ENCODE measurements at places on chromosomes 7 and 10.

DNA sequence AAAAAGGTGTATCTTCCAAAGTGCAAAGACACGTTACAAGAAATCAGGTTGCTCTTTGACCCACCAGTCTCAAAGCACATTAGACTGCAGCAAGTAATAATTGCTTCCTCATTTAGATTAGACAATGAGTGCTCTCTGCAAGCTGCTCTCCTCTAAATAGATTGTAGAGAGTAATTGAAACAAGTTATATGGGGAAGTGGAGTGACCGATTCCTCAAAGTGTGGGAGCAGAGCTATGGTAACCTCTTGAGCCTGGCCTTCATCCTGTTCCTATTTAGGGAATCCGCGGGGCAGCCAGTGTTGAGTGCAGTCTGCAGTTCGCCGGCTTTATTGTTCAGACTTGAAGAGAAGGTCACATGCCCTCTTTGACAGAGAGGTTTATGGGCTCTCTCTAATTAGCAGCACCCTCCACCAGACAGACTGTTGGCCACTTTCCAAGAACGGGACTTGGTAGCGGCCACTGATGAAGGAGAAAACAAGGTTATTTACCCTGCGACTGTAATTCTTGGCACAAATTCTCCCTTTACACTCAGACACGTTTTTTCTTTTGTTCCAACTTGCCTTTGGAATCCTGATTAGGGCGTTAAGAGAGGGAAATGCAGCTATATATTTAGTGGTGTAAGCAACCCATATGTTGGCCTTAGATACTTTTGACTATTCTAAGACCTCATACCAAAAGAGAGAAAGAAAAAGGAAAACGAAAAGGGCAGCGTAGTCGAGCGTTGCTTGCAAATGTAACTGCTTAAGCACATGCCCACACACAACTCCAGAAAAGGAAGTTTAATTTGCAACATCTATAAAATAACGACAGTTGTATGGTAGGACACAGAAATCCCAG is 107.5 kb downstream of the REEP3 start:
- DNase-seq: peak; percentile 38

DNA sequence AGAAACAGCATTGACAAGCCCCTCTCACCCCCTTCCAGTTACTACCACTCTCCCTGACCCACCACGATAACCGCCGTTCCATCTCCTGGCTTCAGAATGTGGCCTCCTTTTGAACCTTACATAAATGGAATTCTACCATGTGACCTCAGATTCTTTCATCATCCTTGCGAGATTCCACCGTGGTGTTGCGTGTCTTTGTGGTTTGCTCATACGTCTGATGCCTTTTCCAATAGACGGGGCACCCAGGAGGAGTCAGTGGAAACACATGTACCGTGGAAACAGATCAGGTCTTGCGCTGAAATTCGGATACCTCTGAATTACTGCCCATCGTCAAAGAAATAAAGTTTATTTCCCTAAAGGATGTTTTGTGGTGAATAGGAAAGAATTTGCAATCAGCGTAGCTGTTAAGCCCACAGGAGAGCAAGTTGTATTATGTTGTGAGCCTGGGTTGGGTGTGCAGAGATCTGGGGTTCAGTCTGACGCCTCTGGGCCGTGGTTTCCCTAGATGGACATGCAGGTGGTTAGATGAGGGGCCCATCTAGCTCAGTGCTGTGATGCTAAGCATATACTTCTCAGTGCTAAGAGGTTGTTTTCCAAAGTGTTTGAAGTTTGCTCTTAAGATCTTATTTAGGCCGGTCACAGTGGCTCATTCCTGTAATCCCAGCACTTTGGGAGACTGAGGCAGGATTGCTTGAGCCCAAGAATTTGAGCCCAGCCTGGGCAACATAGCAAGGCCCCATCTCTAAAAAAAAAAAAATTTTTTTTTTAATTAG is 29.1 kb downstream of the GTF2IRD1 start:
- DNase-seq: peak; percentile 96

- peak; percentile 95 for DNase-seq
These were observed 69.4 kb upstream of the HECTD2 start for GRCh38 chr10:91340613-91341362.

- no peak for DNase-seq
These were observed 1.6 kb upstream of the IDI1 start for GRCh38 chr10:1050554-1050953.

GRCh38 chr7:130021105-130021834 is 29.9 kb downstream of the ZC3HC1 start:
- DNase-seq: no peak

DNA sequence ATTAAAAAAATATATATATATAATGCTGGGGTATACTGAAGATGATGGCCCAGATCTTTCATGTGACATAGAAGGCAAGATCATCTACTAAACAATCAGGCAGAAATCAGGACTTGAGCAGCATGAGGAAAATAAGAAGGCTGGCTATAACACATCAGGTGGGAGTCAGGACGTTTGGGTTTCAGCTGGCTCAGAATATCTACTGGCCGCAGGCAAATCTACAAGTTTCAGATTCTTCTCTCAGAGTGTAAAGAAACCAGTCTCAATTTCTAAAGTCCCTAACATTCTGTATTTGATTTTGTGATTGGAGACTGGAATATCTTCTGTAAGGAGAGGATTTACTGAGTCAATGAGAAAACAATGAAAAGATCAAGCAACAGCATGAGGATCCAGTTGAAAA is 37.7 kb upstream of the FAM3C start:
- no peak for DNase-seq

DNA sequence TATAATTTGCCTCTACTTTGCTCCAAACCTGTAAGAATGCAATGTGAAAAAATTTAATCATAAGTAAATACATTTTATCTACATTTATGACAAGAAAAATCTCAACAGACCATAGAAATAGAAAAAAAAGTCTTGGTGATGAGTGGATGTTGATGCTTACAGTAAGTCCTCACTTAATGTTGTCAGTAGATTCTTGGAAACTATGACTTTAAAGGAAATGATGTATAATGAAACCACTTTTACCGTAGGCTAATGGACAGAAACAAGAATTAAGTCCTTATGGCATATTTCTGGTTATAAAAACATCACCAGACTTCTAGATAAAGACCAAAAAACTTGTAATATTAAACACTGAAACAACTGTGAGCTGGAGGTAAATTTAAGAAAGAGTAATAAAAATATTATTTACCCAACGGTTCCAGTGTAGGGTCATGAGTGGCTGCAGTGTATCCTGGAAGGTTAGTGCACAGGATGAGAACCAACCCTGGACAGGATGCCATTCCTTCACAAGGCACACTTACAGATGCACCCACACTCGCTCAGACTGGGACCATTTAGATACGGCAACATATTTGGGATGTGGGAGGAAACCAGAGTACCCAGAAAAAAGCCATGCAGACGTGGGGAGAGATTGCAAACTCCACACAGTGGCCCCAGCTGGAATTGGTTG is 76.3 kb downstream of the GLCCI1 start:
- DNase-seq: no peak

DNA sequence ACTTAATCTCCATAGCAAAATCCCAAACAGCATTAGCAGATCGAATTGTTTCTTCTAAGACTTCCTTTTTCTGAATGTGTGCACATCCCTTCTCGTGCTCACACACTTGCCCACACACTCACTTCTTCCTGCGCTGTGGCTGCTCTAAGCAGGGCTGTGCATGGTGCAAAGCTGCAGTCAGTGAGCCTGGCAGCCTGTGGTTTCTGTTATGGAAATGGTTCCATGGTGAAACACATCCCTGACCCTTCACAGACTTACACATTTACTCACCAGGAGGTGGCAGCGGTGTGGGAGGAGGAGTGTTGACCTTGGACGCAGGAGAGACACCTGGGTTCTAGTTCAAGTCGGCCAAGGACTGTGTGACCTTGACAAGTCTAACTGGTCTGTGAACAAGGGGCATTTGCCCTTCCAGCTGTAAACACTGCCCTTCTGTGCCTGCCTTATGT is 24.9 kb downstream of the MTURN start:
- DNase-seq: peak; percentile 40

DNA sequence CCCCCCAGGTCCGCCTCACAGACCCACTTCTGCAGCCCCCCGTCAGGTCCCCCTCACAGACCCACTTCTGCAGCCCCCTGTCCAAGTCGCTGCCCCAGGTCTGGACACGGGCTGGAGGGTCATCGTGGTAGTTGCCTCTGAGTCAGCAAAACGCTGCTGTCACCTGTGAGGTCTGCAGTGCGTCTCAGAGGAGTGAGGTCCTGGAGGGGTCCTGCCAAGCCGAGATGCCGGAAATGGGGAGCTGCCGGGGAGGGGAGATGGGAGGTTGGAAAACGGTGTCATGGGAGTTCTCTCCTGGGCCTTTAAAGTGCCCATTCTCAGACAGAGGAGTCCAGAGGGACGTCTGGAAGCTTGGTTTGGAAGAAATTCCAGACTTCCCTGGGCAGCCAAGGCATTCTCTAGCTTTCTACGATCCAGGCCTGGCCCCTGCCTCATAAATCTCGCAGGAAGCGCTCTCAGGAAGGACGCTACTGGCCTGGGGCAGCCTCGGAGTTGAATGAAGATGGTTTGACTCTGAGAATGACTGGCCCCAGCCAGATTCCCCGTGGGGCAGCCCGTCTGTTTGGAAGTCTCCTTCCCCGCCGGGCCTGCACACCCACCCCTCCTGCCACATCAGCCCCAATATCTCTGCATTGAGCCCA is 38.7 kb downstream of the CALML3 start:
- DNase-seq: peak; percentile 35

DNA sequence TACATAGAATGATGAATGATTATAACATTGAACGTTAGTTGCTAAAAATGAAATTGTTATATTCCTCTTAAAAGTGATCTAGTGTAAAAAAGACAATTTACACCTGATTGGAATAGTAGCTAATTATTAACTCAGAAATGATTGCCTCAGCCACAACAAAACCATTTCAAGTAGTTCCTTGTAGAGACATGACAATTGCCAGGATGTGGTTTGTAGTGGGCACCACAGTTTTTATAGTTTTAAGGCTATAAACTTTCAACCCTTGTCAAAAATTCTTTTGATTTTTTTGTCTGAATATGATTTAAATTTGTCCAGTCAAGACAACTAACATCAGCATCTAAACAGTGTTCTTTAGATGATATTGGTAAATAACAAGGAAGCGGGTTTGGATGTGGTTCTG is 145.2 kb downstream of the SUGCT start:
- DNase-seq: no peak

- DNase-seq: peak; percentile 80
These were observed 442 bp upstream of the LZTS2 start for GRCh38 chr10:100998991-100999741.

DNA sequence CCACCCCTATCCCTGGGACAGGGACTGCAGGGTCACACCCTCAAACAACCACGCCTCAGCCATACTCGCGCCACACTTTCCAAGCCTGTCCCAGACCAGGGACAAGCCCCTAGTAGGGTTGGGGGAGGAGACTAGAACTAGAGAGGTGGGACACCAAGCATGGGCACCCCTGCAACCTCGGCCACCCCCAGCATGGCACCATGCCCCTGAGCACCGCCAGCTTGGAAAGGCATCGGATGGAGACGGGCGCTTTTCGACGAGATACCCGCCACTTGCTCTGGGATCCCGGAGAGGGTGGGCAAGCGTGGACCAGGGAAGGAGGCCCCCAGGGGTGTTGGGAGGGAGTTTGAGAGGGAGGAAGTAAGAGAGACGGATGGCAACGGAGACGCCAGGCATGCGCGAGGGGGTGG is 13.1 kb upstream of the KMT2E start:
- DNase-seq: no peak

DNA sequence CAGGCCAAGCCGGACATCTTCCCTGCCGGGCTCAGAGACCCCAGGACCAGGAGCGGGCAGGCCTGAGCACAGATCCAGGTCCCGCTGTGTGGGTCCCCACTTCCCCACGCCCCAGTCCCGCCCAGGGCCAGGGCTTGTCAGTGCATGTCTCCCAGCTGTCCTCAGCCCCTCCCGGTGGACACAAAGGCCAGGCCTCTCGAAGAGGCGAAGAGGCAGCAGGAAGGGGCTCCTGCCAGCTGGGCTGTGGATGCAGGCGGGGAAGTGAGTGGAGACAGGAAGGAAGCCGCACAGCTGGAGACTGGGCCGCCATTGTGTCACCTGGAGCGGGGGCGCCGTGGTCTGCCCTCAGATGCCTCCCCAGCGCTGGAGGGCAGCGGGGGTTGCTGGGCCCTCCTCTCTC is 4.8 kb downstream of the GRIFIN start:
- no peak for DNase-seq

- peak; percentile 96 for DNase-seq
These were observed 1272.8 kb downstream of the TYW1 start for GRCh38 chr7:68269405-68269804.

- DNase-seq: no peak
These were observed 164.2 kb upstream of the DPP6 start for GRCh38 chr7:153887749-153888569.

- no peak for DNase-seq
These were observed 9.8 kb downstream of the ARHGAP12 start for GRCh38 chr10:31918671-31919409.

DNA sequence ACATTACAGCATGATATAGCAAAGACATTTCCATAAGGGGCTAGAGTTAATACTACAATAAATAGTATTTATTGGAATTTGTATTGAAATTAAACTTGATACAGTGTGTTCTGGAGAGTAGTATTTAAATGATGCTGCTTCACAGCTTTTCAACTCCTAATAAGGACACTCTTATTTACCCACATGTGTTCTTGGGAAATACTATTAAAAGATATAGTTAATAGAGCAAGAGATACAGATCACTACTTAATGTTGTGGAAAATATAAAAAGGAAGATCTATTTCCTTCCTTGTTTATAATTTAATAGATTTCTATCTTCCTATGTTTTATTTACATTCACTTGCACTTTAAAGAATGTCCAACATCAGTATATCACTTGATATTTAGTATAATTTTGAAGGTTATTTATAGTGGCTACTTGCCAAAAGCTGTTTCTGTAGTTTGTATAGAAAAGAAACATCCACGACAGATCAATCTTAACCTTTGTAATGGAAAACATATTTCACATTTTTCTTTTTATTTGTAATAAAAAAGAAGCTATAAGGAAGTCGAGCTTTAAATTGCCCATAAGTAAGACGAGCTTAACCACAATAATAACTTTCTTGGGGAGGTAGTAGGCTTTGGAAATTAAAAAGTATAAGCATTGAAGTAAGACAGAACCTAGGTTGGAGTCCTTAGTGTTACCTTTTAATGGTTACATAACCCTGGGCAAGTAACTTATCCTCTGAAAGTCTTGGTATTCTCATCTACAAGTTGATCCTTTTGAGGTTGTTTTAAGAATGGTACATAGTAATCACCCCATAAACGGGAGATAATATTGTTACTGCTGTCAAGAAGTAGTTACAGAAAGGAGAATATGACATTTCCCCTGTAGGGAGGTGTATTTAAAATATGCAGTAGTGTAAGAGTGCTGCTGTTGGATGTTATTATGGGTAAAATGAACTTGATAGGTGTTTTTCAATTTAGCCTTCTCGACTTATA is 32.8 kb downstream of the CPED1 start:
- no peak for DNase-seq

DNA sequence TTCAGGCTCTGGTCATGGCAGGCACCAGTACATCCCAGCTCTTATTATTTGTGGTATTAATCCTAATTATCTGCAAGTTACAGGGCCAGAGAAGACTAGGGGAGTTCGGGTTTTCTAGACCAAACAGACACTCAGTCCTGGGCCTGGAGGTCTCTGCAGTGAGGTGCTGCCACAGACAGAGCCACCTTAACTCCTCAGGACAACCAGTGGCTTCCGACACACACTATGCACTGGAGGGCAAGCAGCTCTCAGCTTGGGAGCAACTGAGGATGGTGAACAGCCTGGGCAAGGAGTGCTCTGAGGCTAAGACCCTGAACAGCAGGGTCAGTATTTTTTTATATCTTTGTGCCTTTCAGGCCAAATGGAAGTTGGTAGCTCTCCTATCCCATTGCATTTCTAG is 19.0 kb downstream of the ACTA2 start:
- DNase-seq: peak; percentile 28
